Activated CD4-positive, alpha-beta T cell treated with anti-CD3 and anti-CD28 coated beads, Interleukin-2, amount 10 ng/mL, durations not matched to agents 24 days and 14 days (primary cell): ENCODE measurements at places on chromosomes 7 and 10.

- peaks cover 16% of the 10 kb centered on the region for H3K4me1 ChIP-seq
- peak overlapping the region; percentile 53 for H3K4me3 ChIP-seq
- H3K27ac ChIP-seq = peak overlapping the region; percentile 71
These were observed 42.8 kb downstream of the GRB10 start for GRCh38 chr7:50739744-50740435.

DNA sequence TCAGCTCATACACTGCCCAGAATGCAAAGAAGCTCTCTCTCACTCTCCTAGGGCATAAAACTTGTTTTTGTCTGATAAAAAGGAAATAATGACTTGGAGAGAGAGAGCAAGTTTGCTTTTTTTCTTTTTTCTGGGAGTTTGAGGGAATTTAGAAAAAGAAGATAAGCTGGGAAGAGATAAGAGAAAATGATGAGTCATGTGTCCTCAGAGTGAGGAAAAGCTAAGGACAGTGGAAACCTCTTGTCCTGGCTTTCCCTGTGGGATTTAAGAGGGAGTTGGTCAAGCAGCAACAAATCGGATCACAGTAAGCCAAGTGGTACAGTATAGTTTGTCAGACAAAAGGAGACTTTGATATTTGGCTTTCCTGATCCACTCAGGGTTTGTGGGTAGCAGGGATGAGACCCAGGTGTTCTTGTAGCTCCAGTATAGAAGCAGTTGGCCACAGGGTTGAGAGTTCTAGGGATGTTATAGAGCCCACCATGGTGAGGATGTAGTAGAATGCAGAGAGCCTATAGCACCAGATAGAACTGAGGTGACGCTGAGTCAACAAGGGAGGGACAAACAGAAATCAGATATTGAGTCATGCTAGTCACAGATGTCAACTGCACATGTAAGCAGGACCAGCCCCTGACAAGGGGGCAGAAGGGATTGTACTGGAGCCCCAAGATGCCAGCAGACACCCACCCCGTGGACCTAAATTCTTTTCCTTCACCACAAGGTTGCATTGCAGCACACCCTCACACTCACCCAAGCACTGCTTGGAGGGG is 219.3 kb upstream of the TAC1 start:
- H3K4me3 ChIP-seq = no peak overlapping the region
- H3K27me3 ChIP-seq = no peaks in the 10 kb centered on the region
- no peak for DNase-seq
- H3K27ac ChIP-seq = no peak overlapping the region

GRCh38 chr10:128287921-128288320 is 161.7 kb upstream of the MKI67 start:
- no peak for DNase-seq
- peaks cover 45% of the 10 kb centered on the region for H3K27me3 ChIP-seq
- H3K36me3 ChIP-seq = no peaks in the 10 kb centered on the region
- no peak overlapping the region for H3K27ac ChIP-seq
- no peak overlapping the region for H3K4me3 ChIP-seq
- H3K4me1 ChIP-seq = no peaks in the 10 kb centered on the region

DNA sequence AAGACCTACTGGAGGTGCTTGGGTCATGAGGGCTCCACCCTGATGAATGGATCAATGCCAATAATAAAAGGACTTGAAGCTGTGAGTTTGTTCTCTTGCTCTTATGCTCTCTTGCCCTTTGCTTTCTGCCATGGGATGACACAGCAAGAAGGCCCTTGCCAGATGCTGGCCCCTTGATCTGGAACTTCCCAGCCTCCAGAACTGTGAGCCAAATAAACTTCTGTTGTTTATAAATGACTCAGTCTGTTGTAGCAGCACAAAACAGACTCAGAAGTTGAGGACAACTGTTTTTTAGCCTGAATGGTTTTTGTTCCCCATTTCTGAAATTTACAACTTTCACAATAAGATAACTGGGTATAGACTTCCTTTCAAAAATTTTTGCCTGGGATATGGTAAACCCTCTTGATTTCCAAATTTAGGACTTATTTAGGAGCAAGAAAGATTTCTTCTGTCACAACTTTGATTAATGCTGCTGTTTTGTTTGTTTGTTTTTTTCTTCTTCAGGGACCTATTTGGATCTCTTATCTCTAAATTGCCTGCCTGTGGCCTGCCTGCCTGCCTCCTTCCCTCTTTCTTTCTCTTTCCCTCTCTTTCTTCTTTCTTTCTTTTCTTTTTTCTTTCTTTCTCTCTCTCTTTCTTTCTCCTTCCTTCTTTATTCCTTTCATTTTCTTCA is 12.1 kb downstream of the ENTPD1 start:
- H3K36me3 ChIP-seq = peaks cover 23% of the 10 kb centered on the region
- no peak for DNase-seq
- no peak overlapping the region for H3K4me3 ChIP-seq
- H3K27me3 ChIP-seq = peaks cover 5% of the 10 kb centered on the region

GRCh38 chr7:87541648-87542047 is 59.0 kb downstream of the ABCB1 start:
- no peaks in the 10 kb centered on the region for H3K27me3 ChIP-seq
- no peaks in the 10 kb centered on the region for H3K36me3 ChIP-seq
- no peak overlapping the region for H3K4me3 ChIP-seq
- peak; percentile 24 for DNase-seq

DNA sequence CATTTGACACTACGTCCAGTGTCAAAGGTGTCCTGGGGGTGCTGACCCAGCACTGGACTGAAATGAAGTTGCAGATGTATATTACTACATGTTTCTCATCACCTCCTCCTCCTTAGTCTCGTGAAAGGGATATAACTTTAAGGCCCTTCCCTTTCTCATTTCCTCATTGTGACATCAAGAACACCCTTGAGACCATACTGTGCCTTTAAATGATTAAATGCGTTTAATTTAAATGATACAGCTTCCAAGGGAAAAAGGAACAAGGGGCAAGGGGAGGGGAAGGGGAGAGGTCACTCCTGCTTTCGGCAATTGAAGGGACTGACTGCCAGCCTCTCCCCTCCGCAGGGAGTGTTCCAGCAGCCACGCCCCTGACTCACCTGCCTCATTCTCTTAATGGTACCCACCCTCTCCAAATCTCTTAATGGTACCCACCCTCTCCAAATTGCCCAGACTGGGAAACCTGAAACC is 80.5 kb upstream of the KMT2E start:
- no peak overlapping the region for H3K4me3 ChIP-seq
- DNase-seq = no peak
- no peaks in the 10 kb centered on the region for H3K36me3 ChIP-seq
- H3K27ac ChIP-seq = no peak overlapping the region

GRCh38 chr7:157544980-157545680 is 208.3 kb downstream of the DNAJB6 start:
- H3K27me3 ChIP-seq = no peaks in the 10 kb centered on the region
- H3K36me3 ChIP-seq = peaks cover 5% of the 10 kb centered on the region
- H3K4me3 ChIP-seq = no peak overlapping the region
- DNase-seq = no peak

DNA sequence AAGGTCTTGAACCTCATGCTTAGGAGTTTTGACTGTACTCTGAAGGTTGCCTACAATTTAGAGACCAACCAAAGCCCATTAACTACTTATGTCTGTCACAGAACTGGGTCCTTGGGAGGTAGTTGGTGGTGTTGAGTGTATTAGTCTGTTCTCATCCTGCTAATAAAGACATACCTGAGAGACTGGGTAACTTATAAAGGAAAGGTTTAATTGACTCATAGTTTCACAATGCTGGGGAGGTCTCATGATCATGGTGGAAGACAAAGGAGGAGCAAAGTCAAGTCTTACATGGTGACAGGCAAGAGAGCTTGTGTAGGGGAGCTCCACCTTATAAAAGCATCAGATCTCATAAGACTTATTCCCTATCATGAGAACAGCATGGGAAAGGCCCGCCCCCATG is 319.6 kb upstream of the ZMIZ1 start:
- no peak overlapping the region for H3K4me3 ChIP-seq
- H3K36me3 ChIP-seq = no peaks in the 10 kb centered on the region
- no peaks in the 10 kb centered on the region for H3K4me1 ChIP-seq
- H3K27me3 ChIP-seq = peaks cover 4% of the 10 kb centered on the region
- no peak overlapping the region for H3K27ac ChIP-seq

- H3K4me3 ChIP-seq = no peak overlapping the region
- no peaks in the 10 kb centered on the region for H3K36me3 ChIP-seq
- H3K27me3 ChIP-seq = no peaks in the 10 kb centered on the region
- H3K4me1 ChIP-seq = no peaks in the 10 kb centered on the region
- DNase-seq = no peak
- no peak overlapping the region for H3K27ac ChIP-seq
These were observed 69.7 kb upstream of the LRRC18 start for GRCh38 chr10:49009199-49009979.

GRCh38 chr7:155147624-155148023 is 77.5 kb downstream of the HTR5A start:
- H3K36me3 ChIP-seq = no peaks in the 10 kb centered on the region
- H3K4me3 ChIP-seq = no peak overlapping the region
- H3K4me1 ChIP-seq = no peaks in the 10 kb centered on the region
- peaks cover 12% of the 10 kb centered on the region for H3K27me3 ChIP-seq
- DNase-seq = no peak
- H3K27ac ChIP-seq = no peak overlapping the region

DNA sequence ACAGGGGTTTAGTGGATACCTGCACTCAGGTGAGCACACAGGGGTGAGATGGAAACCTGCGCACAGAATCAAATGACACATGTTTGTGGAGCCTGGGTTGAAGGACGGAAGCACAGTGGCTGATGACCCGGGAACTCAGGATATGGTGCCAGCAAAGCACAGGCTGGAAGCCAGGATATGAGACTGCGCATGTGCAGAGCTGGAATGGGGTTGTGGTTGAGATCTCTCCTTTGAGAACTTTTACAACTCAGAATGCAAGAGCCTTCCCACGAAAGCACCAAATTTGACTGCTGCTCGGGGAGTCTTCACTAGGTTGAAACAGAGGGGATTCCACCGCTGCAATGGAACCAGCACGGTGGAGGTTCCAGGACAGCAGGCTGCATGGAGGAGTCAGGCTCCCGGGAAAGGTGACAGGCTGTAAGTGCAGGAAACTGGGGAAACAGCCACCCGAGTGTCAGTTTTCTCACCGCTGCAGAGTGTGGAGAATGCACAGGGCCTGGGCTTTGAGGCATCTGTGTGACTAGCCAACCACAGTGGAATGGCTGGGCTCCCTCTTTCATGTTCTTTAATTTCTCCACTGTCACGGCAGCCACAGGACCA is 133.4 kb upstream of the TCERG1L start:
- H3K4me1 ChIP-seq = no peaks in the 10 kb centered on the region
- no peaks in the 10 kb centered on the region for H3K27me3 ChIP-seq
- H3K4me3 ChIP-seq = no peak overlapping the region
- no peak overlapping the region for H3K27ac ChIP-seq

DNA sequence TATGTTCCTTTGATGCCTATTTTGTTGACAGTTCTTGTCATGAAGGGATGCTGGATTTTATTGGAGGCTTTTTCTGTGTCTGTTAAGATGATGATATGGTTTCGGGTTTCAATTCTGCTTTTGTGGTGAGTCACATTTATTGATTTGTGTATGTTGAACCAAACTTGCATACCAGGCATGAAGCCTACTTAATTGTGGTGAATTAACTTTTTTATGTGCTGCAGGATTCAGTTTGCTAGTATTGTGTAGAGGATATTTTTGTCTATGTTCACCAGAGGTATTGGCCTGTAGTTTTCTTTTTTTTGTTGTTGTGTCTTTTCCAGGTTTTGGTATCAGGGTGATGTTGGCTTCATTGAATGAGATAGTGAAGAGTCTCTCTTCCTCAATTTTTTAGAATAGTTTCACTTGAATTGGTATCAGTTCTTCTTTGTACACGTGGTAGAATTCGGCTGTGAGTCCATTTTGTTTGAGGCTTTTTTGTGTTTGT is 345.9 kb downstream of the KIF20B start:
- H3K4me1 ChIP-seq = no peaks in the 10 kb centered on the region
- H3K27ac ChIP-seq = no peak overlapping the region
- H3K4me3 ChIP-seq = no peak overlapping the region
- DNase-seq = no peak
- H3K36me3 ChIP-seq = no peaks in the 10 kb centered on the region

DNA sequence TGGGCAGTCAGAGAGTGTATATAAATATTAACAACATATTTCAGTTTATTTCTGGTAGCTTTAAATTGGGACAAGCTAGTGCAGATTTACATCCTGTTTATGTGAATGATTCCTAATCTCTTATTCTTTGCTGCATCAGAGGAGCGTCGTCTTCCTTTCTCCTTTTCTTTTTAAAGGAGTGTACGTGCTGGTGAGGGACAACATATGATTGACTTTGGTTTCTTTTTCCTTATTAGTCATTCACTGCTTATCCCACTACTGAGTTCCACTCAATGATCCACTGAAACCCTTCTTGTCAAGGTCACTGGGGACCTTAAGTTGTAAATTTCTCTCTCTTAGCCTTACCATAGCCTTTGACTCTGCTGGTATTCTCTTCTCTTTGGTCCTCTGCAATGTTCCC is 116.3 kb downstream of the EXOC4 start:
- H3K36me3 ChIP-seq = no peaks in the 10 kb centered on the region
- DNase-seq = no peak
- peaks cover 5% of the 10 kb centered on the region for H3K4me1 ChIP-seq
- H3K4me3 ChIP-seq = no peak overlapping the region
- no peak overlapping the region for H3K27ac ChIP-seq

DNA sequence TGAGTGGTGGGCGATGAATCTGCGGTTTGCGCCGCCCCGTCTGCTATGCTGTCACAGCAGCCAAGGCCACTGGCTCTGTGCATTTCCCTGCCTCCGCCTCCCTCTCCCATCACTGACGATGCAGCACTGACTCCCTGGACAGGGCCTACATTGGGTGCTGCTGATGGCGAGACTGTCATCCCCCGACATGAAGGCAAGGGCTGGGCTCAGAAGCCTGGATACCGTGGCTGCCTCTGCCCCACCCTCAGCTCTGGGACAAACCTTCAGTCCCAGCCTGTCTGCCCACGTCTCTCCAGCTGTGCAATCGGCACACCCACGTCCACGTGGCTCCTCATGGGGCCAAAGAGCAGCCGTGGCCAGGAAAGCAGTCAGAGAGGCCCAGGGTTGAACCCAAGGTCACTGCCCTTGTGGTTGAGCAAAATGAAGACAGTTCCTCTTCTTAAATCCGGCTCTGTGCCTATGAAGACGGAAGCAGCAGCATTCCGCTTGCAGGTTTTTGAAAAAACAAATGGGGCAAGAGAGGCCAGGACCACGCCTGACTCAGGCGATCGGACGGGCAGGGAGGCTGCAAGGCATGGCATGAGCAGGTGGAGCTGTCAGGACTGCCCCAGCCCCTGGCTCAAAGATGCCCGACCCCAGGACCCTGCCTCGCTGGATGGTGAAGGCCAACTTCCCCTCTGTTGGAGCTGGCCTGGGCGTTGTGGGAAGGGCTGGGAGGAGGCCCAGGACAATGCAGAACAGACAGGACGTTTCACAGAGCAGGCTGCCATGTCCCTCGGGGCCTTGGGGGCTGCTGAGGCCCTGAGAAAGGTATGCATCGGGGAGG is 517.5 kb downstream of the DNAJB6 start:
- peaks cover 10% of the 10 kb centered on the region for H3K4me1 ChIP-seq
- no peaks in the 10 kb centered on the region for H3K27me3 ChIP-seq
- H3K4me3 ChIP-seq = no peak overlapping the region
- no peak for DNase-seq

- peaks cover 8% of the 10 kb centered on the region for H3K4me1 ChIP-seq
- no peak overlapping the region for H3K4me3 ChIP-seq
- peaks cover 23% of the 10 kb centered on the region for H3K27me3 ChIP-seq
- H3K36me3 ChIP-seq = no peaks in the 10 kb centered on the region
- DNase-seq = no peak
These were observed 156.3 kb downstream of the NRP1 start for GRCh38 chr10:33178026-33178755.
